ENCODE measurements at places on chromosomes 4 and X.

DNA sequence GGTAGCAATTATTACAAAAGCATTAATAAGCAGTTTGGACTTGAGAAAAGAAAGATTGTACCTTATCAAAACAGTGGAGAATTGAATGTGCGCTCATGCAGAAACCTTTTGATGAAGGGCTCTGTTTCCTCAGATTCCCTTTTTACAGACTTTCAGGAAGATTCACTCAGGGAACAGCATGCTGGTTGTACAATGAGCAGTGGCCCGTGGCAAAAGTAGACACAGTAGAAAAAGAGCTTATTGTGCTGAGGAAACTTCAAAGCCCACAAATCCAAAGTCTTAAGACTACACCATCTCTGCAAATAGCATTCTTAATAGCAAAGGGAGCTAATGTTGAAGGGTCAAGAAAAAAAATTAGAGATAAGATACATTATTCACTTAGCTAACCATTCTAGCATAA, 858.9 kb downstream of the PDHA2 start:
- DNase-seq, result no peak

DNA sequence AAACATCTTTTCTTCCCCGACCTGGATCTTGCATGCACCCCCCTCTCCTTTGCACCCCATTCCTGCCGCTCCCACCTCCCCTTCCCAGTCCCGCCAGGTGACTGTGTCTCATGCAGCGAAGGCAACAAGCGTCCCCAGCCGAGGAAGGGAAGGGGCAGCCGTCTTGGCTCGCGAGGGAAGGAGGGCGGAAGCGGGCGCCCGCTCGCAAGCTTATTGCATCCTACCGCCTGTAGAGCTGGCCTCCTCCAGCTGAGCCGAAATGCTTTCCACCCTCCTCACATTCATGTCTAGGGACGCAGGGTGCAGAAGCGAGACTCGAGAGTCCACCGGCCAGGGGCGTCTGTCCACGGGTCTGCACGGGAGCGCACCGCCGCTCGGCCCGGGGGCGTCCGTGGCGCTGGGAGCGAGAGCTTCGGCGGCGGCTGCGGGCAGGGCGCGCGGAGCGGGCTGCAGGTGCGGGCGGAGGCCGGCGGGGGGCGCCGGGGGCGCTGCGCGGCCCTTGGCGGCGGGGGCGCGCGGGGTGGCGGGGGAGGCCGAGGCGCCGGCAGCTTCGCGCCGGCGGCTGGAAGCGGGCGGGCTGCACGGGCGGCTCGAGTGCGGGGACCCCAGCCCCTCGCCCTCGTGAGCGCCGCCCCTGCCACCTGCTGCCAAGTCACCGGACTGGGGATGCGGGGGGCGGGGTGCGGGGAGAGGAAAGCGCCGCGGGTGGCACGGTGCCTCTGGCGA, at the start of gene KCNIP4:
Gene KCNIP4, minus strand, starts transcription at position 426 of the 726 bp plus-strand sequence.
- DNase-seq, result peak; percentile 7

DNA sequence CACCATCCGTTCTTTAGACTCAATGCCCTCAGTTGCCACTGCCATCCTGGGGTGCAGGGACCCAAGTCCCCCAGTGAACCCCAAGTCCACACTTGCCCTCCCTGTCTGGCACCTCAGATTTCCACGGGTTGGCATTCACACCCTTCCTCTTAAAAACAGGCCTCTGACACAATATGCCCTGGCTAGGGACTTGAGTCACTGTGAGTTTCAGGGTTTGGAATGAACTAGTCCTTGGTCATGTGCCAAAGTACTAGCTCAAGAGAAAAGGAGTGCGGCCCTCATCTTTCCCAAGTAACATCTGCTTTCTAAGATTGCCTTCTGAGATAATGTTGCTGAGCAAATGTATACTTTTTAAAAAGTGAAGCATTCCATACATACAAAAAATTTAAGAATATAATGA, 134.0 kb downstream of the MID1 start:
- DNase-seq, result no peak

DNA sequence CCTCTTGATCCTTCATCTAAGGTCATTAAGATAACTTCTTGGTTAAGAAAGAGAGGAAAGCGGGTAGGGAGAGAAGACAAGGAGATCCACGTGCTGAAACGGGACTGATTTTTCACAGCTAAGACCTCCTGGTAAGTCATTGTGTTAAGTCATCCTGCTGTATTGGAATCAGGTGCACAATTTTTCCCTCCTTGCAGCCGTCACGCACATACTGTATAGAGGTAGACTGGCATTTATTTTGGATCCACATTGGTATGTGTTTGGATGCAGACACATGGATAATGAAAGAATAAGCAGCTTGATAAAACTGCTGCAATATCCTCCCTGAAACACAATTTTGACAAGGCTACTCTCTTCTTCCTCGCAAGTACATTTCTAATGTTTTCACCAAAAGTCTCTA, 60.1 kb upstream of the NAP1L5 start:
- DNase-seq, result no peak

GRCh38 chr4:123218981-123219380, 177.6 kb upstream of the SPRY1 start:
- no peak for DNase-seq

- DNase-seq, result peak; percentile 23
Observed at GRCh38 chr4:8409264-8410065, 31.1 kb downstream of the ACOX3 start.

All from stimulated activated CD4-positive, alpha-beta T cell treated with anti-CD3 and anti-CD28 coated beads, Interleukin-2, amount 100 ng/mL, for 24 hours (primary cell).